ENCODE measurements at places on chromosomes 12 and 14.

DNA sequence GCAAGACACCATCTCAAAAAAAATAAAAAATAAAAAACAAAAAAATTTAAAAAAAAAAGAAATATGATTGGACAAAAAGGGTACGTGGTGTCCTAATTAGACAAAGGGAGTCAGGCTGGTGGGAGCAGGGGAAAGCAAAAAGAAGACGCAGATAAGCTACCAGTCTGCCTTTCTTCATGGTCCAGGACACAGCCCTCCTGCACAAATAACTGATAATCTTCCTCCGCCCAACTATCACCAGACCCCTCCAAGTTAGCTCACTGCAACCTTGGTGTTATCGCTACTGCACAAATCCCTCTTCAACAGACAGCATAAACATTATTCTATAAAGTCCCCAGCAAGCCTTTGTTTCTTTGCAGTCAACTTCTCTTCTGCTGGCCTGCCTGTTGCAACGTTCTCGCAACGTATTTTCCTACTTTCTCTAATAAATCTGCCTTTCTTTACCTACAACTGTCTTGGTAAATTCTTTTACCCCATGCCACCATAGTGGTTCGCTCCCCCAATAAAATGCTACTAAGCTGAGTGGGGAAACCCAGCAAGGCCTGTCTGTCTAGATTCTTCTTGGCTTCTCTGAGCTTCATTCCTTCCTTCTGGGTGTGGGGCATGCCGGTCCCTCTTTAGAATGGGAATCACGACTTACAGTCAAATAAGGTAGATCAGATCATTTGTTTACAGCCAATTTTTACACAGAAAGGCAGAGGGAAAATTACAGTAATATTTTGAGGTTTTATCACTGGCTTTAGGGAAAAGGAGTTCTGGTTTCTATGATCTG lies 14.6 kb upstream of the DNAL1 start:
- no peak for DNase-seq

DNA sequence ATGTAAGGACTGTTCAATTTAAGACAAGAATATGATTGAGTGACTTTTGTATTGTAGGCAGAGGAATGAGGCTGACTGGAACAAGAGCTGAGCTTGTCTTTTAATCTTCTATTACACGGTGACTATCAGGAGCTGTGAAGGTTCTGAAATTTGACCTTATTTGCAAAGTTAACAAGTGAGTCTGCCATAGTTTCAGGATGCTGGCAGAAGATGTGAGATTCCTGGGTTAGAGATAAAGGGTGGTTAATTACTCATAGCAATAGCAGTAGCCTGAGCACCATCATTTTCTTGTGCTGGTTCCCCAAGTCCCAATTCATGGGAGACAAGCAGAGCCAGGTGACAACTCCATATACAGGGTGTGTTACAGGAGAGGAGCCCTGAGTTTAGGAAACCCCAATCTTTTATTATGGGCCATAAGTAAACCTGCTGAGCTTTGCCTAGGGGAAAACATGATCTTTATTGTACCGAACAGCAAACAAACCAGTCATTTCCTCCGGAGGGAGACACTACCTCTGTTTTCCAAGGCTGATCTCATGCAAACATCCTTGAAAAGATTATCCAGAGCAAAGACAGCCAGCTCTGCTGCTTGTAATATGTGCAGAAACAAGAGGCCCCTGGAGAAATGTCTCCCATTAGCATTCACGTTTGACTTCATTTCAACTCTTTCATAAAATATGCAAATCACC lies 51.7 kb upstream of the DDX11 start:
- no peak for DNase-seq

GRCh38 chr12:24913130-24913529 lies 35.8 kb downstream of the BCAT1 start:
- DNase-seq: no peak

DNA sequence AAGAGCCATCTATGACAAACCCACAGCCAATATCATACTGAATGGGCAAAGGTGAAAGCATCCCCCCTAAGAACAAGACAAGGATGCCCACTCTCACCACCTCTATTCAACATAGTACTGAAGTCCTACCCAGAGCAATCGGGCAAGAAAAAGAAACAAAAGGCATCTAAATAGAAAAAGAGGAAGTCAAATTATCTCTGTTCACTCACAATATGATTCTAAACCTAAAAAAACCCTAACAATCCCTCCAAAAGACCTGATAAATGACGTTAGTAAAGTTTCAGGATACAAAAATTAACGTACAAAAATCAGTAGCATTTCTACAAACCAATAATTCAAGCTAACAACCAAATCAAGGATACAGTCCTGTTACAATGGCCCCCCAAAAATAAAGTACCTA lies 26.9 kb downstream of the MDM1 start:
- DNase-seq: no peak

- DNase-seq: no peak
Observed at GRCh38 chr12:21906919-21907493, 34.2 kb downstream of the ABCC9 start.

- DNase-seq: no peak
Observed at GRCh38 chr14:99531251-99532096, 50.3 kb downstream of the CCNK start.

DNA sequence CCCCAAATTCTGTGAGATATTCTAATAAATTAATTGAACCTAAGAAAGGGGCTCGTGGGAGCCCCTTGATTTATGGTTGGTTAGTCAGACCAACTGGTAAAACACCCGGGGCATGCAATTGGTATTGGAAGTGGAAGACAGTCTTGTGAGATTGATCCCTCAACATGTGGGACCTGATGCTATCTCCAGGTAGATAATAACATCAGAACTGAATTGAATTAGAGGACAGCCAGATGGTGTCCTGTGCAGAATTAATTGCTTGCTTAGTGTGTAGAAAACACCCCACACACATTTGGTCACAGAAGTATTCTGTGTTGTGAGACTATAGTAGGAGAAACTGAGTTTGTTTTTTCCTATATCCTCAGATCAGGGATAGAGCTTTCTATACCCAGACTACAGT lies 22.0 kb downstream of the PYROXD1 start:
- DNase-seq: no peak

- no peak for DNase-seq
Observed at GRCh38 chr14:36340276-36340890, 19.9 kb upstream of the MBIP start.

DNA sequence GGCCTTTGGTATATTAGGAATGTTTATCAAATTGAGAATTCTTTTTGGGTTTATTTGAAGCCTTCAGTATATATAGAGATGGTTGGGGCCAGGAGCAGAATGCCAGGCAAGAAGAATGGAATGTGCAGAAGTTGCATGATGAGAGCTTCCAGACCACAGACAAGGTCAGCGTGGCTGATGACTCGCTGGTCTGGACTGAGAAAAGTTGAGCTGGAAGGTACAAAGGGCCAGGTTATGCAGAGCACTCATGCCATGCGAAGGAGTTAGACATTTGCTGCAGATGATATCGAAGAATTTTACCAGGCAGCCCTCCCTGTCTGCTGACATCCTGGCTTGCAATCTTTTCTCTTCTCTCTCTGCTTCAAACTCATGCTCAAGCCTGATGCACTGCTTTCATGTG lies 196.2 kb upstream of the ARHGAP5 start:
- no peak for DNase-seq

DNA sequence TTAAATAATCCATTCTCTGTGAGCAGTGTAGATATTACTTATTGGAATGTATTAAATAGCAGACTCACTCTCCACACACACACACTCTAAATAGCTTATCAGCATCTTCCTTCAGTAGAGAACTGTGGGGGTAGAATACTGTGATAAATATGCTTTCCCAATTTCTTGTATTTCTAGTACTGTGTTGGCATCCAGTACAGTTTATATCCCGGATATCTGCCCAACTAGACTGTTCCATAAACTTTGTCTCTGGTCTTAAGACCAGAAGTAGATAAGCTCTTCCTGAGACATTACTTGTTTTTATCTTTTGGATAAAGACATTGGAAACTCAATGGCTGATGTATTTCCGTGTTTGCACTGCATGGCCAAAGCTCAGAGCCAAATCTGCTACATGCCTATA lies 136.2 kb upstream of the PDZRN4 start:
- DNase-seq: no peak

GRCh38 chr12:6782850-6783566 lies 6.3 kb upstream of the CD4 start:
- no peak for DNase-seq

DNA sequence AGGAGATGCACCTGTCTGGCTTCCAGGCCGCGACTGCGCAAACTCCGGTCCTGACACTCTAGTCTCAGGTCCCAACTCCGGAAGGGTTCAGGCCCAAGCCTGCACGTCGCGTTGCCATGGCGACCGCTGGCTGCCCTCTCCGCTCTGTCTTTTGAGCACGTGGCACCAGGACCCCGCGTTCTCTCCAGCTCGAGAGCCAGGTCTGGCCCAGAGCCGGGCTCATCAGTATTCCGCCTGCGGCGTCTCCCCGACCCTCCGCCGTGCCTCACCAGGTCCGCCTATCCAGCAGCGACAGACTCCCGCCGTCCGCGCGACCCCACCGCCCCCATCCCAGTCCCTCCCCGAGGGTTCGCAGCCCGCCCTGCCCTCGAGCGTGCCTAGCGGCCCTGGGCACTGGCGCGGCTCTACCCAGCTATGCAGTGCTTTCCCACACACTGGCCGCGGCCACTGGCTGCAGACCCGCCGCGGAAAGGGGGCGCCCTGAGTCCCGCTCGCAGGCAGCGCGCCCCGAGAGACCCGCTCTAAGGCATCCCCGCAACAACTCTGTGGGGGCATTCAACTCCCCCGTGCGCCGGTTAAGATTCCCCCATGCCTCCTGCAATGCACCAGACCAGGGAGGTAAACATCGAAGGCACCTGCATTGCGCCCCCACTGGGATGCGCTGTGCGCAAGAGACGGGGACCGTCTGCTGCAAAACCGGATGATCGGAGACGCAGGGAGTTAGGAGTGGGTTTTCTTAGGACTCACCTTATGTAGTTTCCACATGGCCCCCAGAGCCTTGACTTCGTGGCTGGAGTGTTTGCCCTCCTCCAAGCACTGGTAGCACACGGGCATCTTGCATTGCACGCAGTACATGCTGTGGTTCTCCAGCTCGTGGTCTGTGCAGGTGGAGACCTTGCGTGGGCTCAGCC lies 1.3 kb downstream of the TRIM9 start:
- peak; percentile 58 for DNase-seq

GRCh38 chr12:6423267-6424007 lies 21.3 kb upstream of the CD27 start:
- DNase-seq: peak; percentile 69

GRCh38 chr14:81246461-81247270 lies 25.9 kb upstream of the GTF2A1 start:
- no peak for DNase-seq

DNA sequence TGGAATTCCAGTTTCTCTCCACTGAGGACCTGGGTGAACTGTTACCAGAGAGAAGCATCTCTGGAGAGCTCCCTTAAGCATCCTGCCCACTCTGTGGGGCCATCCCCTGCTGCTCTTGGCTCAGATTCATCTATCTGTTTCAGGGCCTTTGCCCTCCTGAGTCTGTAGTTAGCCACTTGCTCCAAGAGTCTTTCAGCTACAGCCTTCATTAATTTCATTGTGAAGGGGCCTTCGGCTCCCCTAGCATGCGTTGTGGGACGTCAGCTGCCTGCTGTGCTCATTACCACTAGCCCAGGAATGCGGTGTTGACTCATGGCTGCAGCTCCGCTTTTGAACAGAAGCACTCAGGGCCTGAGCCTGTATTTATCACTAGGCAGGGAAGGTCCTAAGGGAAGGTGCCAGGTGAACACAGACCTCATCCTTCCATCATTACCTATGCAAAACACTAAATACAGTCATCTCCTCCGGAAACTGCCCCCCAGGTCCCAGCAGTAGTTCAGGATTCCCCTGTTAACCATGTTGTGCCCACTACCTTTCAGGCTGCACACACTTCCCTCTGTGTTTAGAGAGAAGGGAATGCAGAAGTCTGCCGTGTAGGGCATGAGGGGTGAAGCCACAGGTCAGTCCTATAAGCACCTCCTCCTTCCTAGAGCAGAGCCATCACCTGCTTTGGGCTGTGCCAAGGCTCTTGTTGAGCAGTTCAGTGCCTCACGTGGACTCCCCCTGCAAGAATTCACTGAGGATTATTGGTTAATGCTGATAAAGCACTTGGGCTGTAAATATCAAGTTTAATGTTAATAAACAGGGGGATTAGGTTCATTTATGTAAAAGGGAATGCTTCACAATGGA lies 191.4 kb downstream of the CACNA1C start:
- no peak for DNase-seq

DNA sequence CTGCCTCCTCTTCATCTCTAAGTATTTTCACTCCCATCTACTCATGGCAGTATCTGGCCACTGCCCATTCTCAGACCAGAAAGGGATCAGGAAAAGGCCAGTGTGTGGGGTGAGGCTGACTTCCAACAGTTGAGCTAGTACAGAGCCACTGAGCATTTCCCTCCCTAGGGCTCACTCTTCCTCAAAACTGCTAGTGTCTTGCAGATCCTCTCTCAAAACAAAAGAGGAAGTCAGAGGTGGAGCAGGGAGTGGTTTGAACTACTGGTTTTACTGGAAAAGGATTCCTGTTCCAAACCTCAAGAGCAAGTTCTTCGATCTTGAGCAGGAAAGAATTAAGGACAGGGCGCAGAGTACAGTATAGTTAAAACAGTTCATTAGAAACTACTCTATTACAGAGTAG lies 11.7 kb upstream of the RNASE10 start:
- no peak for DNase-seq

DNA sequence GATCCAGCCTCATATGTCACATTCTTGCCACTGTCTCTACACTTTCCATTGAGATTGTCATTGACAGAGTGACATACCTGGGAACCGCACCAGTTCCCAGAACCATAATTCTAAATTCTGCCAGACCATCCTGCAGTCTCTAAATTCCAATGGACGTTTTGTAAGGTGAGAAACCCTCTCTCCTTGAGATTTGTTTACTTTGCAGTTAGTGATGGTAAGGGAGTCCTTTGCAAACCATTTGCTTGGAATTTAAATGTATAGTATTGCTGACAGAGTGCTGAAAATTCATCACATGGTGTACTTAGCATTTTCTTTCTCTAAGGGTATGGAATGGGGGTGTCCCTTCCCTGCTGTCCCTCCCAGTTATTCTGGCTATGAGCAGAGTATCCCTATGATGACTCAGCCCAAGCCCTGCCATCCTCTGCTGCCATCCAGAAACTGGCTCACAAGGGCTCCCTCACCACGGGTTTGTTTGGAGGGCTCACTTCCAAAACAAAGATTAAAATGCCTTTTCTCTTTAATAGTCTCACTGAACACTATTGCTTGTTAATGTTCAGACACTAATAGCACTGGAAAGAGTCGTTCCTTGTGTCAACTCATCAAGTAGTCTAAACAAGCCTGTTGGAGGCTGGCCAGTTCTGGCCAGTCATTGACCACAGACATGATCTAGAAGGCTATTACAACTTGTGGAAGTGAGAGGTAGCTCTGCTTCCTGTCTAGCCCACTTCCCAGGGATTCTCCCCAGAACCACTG lies 129.0 kb upstream of the HMGA2 start:
- DNase-seq: no peak

Measured in hippocampal formation (tissue), 2 donors.